ENCODE measurements at places on chromosomes 3 and 15. TPM values are rescaled to one million over a fixed set of nuclear protein-coding genes. Genes with fewer than 3 reads are reported as not detected.

The ASB14 gene
- total RNA-seq, result not detected

The TERC gene
- 8.5 TPM for total RNA-seq

The PCLAF gene
- 115 TPM for total RNA-seq

The ACOX2 gene
- total RNA-seq, result not detected

The GOLGA8Q gene
- 0.59 TPM for total RNA-seq

The ZNF660 gene
- 0.23 TPM for total RNA-seq

The POPDC2 gene
- total RNA-seq, result 0.73 TPM

The TM6SF1 gene
- total RNA-seq, result 0.84 TPM

The CD200R1 gene
- total RNA-seq, result 2.4 TPM

The DGKG gene
- 0.34 TPM for total RNA-seq

The IGSF11 gene
- total RNA-seq, result not detected

The CCR3 gene
- not detected for total RNA-seq

DNA sequence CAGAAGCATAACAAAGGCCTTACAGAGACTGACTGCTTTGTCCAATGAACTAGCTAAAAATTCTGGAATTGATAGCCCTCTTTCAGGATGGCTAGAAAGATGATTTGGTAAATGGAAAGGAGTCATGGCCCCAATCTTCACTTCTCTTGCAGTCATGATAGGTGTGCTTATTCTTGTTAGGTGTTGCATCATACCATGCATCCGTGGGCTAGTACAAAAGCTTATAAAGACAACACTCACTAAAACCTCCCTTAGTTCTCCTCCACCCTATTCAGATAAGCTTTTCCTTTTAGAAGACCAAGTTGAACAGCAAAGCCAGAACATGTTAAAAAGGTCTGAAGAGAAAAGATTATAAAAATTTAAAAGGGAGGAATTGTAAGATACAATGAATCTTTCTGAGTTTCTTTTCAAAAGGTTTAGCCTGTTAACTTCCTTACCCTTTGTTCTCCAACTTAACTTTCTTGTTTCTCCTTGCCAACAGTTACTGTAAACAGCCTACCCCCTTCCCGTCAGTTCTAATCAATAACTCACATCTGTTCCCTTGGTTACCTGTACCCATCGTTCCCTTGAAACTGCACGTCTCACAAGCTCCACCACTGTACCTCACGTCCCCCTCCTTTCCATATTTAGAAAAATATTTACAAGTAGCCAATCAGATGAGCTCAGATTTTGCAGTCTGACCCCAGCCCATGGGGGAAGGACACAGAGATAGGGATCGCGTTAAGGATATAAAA is 105.8 kb downstream of the ZBBX start:
- no peak for DNase-seq

- DNase-seq, result no peak
Observed at GRCh38 chr3:123732447-123732846, 147.6 kb upstream of the HACD2 start.

GRCh38 chr3:194867270-194867983 is 181.7 kb downstream of the FAM43A start:
- no peak for DNase-seq

GRCh38 chr3:101189796-101190195 is 130.6 kb downstream of the IMPG2 start:
- DNase-seq, result no peak

GRCh38 chr15:94691169-94691568 is 459.8 kb downstream of the MCTP2 start:
- DNase-seq, result no peak

- DNase-seq, result no peak
Observed at GRCh38 chr3:86180696-86181095, 810.3 kb downstream of the VGLL3 start.

DNA sequence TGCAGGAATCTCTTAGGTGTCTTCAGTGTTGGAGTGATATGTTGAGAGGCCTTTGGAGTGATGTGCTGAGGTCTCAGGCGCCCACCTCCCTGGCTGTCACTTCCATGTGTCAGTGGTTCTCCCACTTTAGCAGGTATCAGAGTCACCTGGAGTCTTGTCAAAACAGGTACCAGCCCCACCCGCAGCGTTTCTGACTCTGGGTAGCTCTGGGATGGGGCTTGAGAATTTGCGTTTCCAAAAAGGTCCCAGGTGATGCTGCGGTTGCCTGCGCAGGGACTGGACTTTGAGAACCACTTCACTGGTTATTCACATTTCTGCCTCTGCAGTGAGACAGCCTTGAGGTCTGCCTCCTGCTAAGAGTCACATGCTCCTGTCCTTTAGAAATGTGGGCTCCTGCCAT is 15.5 kb downstream of the UMPS start:
- no peak for DNase-seq

GRCh38 chr3:63872135-63872924 is 8.7 kb downstream of the ATXN7 start:
- no peak for DNase-seq

DNA sequence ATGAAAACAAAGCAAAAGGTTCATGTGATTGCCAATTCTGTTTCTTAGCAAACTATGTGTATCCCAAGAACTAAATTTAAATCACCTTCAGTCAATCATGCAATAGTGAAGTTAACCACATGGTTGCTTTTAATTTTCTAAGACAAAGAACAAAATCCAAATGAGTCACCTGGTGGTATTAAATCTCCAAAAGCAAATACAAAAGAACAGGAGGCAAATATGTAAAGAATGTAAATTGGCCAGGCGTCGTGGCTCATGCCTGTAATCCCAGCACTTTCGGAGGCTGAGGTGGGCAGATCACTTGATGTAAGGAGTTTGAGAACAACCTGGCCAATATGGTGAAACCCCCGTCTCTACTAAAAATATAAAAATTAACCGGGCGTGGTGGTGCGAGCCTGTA is 54.2 kb upstream of the PIK3R4 start:
- no peak for DNase-seq

GRCh38 chr3:119365418-119365817 is 71.2 kb downstream of the ARHGAP31 start:
- DNase-seq, result no peak

DNA sequence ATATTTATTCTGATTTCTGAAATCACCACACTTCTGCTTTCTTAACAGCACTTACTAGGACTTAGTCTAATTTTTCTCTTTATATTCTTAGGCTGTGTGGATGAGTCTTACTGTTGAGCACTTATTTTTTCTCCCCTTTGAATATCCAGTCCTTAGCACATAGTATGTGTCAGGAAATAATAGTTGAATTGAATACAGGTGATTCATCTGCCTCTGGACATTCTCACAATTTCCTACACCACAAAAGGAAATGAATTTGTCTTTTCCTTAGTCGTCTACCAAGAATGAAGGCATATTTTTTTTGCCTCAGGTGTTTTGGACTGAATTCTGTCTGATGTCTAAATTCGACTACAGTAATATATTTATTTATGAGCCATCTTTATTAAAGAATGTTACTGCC is 204.2 kb downstream of the GHSR start:
- no peak for DNase-seq

DNA sequence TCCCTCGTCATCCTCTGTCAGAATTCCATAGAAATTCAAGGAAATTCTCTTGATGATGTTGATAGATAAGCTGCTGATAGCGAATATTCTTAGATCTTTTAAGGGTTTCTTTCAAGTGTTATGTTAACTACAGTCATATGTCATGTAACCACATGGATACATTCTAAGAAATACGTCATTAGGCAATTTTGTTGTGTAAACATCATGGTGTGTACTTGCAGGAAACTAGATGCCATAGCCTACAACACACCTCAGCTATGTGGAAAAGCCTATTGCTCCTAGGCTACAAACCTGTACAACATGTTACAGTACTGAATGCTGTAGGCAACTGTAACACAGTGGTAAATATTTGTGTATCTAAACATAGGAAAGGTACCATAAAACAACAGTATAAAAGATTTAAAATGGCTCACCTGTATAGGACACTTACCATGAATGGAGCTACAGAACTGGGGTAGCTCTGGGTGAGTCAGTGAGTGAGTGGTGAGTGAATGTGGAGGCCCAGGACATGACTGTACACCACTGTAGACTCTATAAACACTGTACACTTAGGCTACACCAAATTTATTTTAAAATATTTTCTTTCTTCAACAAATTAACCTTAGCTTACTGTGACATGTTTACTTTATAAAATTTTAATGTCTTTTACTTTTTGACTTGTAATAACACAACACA is 34.6 kb downstream of the GLDN start:
- DNase-seq, result no peak

DNA sequence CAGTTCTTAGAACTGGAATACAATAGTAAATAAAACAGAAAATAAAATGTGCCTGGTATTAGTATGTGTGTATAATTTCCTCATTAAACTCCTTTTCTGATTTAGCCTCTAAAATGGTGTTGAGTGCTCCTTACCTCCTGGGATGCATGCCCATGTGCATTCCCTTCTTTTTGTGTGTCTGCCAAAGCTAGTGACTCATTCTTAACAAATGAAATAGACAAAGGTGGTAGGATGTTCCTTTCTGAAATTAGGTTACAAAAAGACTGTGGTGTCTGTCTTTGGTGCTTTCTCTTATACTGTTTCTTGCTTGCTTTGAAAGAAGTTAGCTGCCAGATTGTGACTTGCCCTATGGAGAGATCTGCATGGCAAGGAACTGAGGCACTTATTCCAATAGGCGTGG is 623.7 kb downstream of the GRM7 start:
- no peak for DNase-seq

DNA sequence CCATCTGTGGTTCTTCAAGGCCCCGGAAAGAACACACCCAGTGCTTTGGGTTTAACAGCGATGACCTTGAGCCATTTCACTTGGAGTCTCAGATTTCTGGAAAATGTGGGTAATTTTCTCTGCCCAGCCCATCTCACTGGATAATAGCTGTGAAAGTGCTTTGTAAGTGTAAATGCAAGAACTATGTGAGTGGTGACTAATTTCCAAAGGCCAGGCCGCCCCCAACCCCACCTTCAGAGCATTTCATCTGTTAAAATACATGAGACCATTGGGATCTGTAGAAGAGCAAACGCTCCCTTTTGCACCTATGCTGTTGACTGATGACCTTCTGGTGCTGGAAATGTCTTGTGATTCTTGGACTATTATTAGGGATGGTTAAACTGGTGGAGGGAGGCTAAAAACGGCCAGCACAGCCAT is 196.8 kb upstream of the LPP start:
- no peak for DNase-seq

GRCh38 chr15:32746116-32746857 is 28.5 kb downstream of the GREM1 start:
- no peak for DNase-seq

DNA sequence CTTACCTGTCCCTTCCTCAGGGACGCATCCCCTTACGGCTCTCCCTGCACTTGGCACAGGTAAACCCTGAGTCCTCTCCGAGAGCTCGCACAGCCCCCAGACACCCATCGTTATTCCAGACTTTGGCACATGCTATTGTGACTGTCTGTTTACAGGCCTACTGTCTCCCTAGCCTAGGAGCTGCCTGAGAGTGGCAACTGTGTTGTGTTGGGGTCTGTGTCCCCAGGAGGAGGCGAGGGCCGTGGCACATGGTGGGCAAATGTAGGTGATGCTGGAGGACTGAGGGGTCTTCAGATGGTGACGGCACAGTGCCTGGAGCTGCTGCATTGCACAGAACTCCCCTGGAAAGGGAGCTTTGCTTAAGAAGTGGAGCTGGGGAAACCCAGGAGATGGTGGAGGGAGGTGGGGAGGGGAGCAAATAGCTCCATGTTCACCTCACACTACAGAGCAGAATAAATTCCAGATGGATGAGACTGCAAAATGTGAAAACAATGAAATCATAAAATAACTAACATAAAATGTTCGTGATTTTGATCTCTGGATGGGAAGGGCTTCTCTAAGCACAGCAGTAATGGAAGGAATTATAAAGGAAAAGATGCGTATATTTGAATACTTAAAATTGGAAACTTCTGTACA is 96.5 kb downstream of the SMAD6 start:
- peak; percentile 38 for DNase-seq

- DNase-seq, result no peak
Observed at GRCh38 chr3:57863380-57863779, 107.3 kb downstream of the SLMAP start.

Data from activated naive CD4-positive, alpha-beta T cell treated with anti-CD3 and anti-CD28 coated beads, Interleukin-2, amount 50 U/mL, for 72 hours (primary cell).